ENCODE measurements at places on chromosomes 1 and 21.

GRCh38 chr1:76158126-76158525, 83.6 kb downstream of the ST6GALNAC3 start:
- no peak for DNase-seq

- no peak for DNase-seq
These were observed 119.7 kb downstream of the PLPPR4 start for GRCh38 chr1:99384021-99384420.

DNA sequence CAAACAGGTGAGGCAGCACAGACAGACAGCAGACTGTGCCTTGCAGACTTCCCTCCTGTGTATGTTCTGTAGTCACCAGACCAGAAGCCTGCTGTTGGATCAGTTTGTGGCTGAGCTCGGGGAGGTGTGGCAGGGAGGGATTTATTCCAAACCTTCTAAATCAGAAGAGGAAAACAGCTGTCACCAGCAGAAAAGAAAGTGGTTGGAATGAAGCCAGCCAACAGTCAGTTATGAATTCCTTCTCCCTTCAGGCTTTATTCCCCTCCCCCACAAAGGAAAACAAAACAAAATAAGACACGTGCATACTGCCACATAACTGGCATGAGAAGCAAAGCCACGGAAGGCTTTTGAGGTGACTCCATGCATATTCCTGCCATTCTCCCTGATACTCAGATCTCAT, 19.0 kb upstream of the PIGV start:
- DNase-seq = no peak

DNA sequence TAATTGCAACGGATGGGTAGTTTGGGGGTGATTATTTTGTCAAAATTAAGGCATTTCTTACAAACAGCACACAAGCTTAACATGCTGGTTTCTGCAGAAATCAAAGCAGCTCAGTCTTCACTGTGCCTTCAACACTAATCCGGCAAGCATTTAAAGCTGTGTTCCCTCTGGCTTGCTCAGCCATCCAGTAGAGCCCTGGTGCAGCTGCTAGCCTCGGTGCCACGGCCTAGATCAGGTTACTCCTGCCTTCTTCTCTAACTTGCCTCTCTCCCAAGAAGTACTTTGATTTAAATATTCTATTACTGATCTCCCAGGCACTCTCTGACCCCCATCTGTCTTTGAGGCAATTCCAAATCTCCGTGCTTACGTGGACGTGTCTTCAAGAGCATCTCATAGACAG, 85.6 kb downstream of the GREM2 start:
- no peak for DNase-seq

GRCh38 chr1:17597651-17598050, 58.2 kb downstream of the ARHGEF10L start:
- DNase-seq = no peak

DNA sequence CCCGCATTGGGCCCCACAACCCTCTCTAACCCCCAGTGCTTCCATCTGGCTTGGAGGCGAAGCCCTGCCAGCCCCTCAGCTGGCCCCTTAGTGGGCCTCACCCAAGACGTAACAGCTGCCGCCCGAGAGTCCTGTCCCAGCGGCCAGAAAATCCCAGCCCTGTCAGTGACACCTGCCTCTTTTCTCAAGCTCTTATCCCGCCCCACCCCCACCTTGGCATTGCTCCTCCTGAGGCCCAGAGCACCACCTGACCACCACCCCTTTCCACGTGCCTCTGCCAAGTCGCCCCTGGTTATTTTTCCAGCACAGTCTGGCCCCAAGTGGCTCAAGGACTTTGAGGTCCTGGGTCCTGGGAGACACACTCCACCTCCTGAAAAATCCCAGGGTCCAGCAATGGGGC, 5.9 kb upstream of the CTRC start:
- DNase-seq = peak; percentile 86

DNA sequence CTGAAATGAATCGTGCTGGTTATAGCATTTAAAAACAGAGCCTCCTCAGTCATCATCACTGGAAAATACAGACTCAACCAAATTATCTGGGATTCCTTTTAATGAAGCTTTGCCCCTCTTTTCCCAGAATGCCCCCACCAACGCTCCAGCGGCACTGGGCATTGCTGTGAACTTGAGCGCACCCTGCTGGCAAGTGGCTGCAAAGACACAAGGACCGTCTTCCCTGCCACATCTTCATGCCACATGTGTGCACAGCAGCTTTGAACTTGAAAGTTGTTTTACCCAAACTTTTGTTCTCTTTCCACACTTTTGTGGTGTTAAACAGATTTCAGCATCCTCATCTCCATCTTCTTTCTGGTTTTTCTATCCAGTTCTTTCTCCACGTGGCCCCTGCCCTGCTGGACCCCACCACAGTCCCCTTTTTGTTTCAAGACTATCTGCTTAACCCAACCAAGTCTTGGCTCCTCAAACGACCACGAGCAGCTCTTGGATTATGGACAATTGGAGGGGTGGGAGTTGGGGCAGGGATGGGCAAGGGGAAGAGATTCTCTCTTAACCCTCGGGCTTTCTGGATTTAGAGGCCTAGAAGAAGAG, 12.8 kb upstream of the LMX1A start:
- peak; percentile 65 for DNase-seq

GRCh38 chr1:218666263-218666662, 321.1 kb downstream of the TGFB2 start:
- no peak for DNase-seq

DNA sequence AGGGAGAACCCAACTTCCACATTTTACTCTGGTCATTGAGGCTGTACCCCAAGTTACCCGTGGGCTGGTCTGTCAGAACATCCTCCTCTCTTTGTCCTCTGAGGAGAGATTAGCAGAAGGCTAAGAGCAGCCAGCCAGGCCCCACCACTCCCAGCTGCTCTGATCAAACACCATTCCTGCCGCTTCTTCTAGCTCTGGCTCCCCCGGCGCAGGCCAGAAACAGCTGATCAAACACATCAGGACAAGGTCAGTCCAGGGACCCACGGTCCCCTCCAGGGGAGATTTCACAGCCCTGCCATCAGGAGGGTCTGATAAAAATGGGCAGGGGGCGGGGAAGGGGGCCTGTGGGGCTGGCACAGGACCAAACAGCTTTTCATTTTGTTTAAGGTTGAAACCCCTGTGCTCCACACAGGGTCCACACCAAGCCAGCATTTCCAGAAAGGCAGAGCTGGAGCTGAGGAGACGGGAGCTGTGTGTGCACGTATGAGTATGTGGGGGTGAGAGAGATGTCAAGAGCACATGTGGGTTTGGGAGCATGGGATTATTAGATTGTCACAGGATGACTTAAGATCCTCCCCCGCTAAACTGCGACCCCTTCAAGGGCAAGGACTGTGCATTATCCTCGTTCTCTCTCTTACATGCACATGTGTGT, 29.9 kb upstream of the EPHA8 start:
- DNase-seq = peak; percentile 73

- no peak for DNase-seq
These were observed 121.2 kb downstream of the LTN1 start for GRCh38 chr21:28871388-28872010.

DNA sequence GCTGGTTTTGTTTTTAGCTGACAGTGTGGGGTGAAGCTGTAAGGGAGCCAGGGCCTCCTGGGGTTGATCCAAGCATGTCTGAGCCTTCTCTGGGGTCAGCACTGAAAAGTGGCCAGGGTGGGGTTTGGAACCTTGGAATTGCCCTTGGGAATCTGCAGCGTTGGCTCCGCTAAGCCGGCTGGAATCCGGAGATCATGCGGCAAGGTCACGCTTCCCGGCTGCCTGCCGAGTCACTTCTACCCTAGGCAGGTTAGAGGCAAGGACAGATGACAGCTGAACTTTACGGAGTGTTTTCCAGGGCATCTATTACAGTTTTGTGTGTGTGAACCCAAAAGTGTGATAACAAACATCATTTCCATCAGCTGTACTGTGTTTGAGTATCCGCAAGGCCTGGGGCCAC, 17.1 kb downstream of the ABCG1 start:
- DNase-seq = no peak

DNA sequence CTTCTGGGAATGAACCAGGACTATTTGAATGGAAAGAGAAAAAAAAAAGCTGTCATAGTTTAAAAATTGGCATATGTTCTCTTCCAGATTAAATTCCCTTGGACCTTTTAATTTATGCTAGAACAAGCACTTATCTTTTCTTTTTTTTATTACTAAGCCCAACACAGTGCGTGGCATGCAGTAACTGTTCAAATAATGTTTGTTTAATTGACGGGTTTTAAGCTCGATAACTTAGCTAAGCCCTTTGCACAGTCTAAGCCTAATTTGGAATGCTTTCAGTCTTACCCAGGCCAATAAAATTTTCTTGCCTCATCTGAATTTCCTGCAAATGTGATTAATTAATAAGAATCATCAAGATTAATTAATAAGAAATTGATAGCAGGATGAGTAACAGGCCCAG, 39.3 kb upstream of the EDEM3 start:
- DNase-seq = no peak

- DNase-seq = no peak
These were observed 99.8 kb downstream of the PTPN14 start for GRCh38 chr1:214451596-214451995.

- DNase-seq = no peak
These were observed 3.4 kb upstream of the PSMG1 start for GRCh38 chr21:39186676-39187075.

DNA sequence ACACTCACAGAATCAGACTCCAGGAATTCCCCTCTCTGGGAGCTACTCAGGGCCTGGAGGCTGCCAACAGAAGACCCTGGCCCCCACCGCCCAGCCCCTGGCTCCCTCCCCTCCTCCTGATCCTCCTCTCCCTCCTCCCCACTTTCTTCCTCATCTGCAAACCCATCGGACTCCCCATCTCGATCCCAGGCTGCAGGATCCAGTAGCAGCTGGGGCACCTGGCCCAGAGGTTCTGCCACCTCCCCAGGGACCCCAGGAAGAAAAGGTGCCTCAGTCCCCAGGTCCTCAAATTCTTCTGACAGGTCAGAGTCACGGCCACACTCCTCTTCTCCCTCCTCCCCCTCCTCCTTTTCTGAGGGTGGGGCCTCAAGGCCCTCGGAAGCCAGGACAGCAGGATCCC, 7.4 kb downstream of the NES start:
- no peak for DNase-seq

GRCh38 chr1:71510725-71511124, 429.9 kb upstream of the ZRANB2 start:
- no peak for DNase-seq

DNA sequence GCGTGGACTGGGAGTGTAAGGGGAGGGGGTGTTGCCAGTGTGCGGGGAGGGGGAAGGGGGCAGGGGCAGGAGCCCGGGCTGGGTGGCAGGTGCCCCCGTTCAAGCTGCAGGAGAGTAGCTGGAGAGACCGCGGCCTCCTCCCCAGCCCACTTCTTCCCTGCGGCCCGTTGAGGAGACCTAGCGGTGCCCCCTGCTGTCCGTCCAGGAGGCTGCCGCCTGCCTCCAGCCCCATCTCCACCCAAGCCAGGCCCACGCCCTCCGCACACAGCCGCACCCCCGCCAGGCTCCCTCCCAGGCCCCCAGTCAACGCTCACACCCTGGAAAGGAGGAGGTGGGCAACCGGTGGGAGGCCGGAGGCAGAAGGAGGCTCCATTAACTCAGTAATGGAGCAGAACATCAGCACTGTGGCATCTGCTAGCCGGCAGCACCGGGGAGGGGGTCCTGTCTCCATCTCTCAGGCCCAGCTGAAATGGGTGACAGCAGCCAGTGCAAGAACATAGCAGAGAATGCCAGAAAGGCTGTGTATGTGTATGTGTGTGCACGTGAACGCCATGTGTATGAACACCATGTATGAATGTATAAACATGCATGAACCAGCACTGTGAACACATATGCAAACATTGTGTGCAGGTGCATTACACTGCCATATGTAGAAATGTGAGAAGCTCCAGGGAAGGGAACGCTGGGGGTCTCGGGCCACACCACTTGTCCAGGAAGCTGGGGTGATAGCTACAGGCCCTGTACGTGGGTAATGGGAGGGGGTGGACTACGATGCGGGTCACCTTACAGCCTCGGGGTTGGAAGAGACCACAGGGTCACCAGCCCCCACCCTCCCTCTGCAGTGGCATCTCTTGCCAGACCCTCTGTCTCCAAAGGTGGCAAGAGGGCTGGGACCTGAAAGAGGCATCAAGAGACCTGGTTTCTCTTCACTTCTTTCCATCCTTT, 84.6 kb downstream of the SYT2 start:
- peak; percentile 85 for DNase-seq

GRCh38 chr1:45002650-45003645, 8.2 kb downstream of the HECTD3 start:
- no peak for DNase-seq

GRCh38 chr1:18957136-18957521, 653 bp upstream of the IFFO2 start:
- peak; percentile 44 for DNase-seq

GRCh38 chr1:154179946-154180687, 11.8 kb downstream of the TPM3 start:
- DNase-seq = no peak

GRCh38 chr21:40844935-40845334, 2.0 kb downstream of the DSCAM start:
- no peak for DNase-seq

DNA sequence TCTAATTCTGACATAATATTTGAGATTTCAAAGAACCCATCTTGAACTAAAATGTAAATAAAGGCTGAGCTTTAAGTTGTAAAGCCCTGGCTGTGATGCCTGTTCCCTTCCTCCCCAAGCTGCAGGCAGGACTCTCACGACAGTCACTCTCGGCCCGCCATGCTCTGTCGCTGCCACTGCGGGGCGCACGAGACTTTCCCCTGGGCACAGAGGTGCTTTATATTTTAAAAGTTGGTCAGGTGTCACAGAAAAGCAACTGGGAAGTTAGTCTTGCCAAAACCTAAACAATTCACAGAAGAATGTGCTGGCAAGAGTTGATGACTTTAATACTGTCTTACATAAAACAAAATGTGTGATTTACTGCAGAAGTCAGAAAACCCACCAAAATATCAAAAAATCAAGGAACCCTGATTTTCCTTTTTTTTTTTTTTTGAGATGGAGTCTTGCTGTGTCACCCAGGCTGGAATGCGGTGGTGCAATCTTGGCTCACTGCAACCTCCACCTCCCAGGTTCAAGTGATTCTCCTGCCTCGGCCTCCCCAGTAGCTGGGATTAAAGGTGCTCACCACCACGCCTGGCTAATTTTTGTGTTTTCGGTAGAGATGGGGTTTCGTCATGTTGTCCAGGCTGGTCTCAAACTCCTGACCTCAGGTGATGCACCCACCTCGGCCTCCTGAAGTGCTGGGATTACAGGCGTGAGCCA, 10.7 kb downstream of the LRRC47 start:
- peak; percentile 68 for DNase-seq

GRCh38 chr1:48066936-48067335, 69.8 kb upstream of the TRABD2B start:
- no peak for DNase-seq

GRCh38 chr21:45821998-45822397, 159.6 kb upstream of the COL6A1 start:
- no peak for DNase-seq

GRCh38 chr1:160522622-160523345, at the start of gene SLAMF6:
TSS of gene SLAMF6 (minus strand) at chr1:160523255. CDS start at chr1:160523192, 63 bp downstream.
- DNase-seq = no peak

- no peak for DNase-seq
These were observed 16.0 kb downstream of the PHC2 start for GRCh38 chr1:33414879-33415278.

- no peak for DNase-seq
These were observed 38.8 kb upstream of the HAO2 start for GRCh38 chr1:119329541-119330461.

- DNase-seq = no peak
These were observed 6.2 kb downstream of the EDN2 start for GRCh38 chr1:41478118-41478748.
